ENCODE measurements at places on chromosomes 2 and 18.
A peak's percentile ranks its signal among the peaks of the same experiment; 100 is the strongest.

DNA sequence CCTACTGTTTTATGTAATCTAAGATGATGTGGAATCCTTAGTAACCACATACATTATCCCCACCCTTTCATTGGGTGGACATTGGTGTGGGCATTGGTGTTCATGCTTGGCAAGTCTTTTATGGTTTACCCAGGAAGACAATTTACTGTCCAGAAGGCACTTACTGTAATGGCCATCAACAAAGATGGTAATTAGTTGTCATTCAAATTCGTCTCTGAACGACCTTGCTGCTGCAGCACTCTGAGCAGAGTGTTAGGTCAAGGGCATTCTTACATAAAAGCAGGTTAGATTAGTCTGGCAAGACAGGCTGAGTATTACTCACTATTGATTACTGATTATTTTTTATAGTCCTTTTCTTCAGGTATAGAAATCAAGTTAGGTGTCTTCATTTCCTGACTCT lies 447.9 kb downstream of the XIRP2 start:
- DNase-seq = no peak

GRCh38 chr2:65164426-65164891 lies 34.6 kb upstream of the RAB1A start:
- no peak for DNase-seq

- DNase-seq = no peak
These were observed 21.5 kb upstream of the GPC1 start for GRCh38 chr2:240413813-240414429.

- DNase-seq = no peak
These were observed 24.5 kb downstream of the ELAC1 start for GRCh38 chr18:50992351-50992762.

DNA sequence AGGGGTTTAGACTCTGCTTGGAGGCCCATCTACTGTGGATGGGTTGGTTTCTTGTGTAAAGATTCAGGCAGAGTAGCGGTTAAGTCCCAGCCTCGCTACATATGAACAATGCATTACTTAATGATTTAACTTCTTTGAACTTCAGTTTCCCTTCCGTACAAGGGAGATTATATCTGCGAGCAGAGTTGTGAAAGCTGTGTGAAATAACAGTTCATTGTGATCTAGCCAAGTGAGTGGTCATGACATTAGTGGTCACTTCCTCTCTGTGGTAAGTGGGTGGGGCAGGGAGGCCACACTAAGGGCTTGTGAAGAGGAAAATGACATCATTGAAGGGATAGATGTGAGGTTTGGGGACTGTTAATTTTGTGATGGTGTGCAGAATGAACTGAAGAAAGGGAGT lies 14.1 kb upstream of the MEX3C start:
- DNase-seq = no peak

GRCh38 chr2:157935378-157935906 lies 59.3 kb upstream of the ACVR1 start:
- no peak for DNase-seq

- no peak for DNase-seq
These were observed 723 bp upstream of the MBD1 start for GRCh38 chr18:50281972-50282520.

GRCh38 chr18:22210311-22210754 lies 40.9 kb downstream of the GATA6 start:
- no peak for DNase-seq

- peak; percentile 29 for DNase-seq
These were observed 43.7 kb upstream of the SEMA4C start for GRCh38 chr2:96913398-96914202.

DNA sequence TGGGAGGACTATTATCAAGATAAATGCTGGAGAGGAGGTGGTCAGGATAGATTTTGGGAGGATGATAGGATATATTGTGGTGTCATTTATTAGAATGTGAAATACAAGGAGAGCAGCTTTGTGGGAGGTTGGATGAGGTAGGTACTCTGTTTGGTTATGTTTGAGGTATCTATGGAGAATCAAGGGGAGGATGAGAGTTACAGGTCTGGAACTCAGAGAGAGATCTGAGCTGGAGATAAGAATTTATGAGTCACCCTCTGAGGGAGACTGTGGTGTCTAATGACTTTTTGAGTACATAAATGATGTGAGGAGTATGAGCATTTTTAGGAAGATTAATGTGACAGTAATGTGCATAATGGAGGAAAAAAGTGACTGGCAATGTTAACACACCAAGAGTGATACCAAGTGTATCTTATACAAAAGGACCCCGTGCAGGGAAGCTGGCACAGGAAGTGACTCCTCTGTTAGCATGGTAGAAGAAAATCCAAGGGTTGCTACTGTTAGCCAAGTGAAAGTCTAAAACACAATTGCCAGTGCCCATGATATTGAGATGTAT lies 48.2 kb downstream of the CRIM1 start:
- no peak for DNase-seq

- DNase-seq = no peak
These were observed 17.5 kb downstream of the SMAD2 start for GRCh38 chr18:47912794-47913585.

- DNase-seq = no peak
These were observed 567 bp downstream of the PCYOX1 start for GRCh38 chr2:70258532-70258875.

DNA sequence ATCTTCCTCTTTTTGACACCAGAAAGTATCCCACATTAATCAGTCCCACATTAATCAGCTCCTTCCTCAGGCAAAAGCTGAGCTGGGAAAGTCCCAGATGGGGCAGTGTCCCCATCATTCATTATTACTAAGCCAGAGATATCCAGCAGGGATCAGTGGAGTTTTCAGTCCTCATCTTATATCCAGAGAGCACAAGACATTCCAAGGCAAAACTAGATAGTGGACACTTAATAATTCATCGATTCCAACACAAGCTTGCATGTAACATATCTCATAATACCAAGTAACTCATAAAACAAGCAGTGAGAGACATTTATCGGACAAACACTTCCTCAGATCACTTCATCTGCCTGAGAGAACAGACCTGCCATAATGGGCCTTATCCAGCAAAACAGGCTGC lies 53.1 kb downstream of the MCFD2 start:
- no peak for DNase-seq

DNA sequence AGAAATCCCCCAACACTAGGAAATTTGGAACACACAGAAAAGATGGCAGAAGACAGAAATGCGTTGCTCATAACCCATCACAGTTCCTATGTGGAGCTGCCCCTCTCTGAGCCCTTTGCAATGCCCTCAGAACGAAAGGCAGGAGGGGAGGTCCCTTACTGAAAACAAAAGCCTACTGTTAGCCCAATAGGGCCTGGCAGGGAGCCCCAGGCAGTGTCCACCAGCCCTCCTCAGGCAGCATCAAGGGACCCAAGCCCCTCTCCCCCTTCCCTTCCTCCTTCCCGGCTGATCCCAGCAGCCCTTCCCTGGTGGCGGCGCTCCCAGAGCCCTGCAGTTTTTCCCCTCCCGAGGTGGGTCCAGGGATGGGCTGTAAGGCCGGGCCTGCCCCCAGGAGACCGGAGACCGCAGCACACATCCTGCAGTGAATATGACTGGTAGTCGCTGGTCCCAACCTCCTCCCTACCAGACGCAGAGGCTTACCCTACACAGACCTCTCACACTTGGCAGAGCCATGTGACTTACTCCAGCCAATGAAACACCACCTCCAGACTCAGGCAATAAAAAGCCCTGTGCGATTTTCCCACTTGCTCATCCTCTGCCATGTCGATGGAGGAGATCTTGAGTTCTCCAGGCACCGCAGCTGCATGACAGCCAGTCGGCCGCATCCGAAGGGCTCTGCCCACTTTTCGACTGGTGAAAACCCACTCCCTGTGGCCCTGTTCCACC lies 19.4 kb upstream of the DUSP2 start:
- DNase-seq = peak; percentile 37

- DNase-seq = no peak
These were observed 2.0 kb upstream of the THUMPD2 start for GRCh38 chr2:39780825-39781600.
